Psoas muscle (tissue), 8 donors: ENCODE measurements at places on chromosomes 2 and 18. TPM values are rescaled to one million over a fixed set of nuclear protein-coding genes. Genes with fewer than 3 reads are reported as not detected.

DNA sequence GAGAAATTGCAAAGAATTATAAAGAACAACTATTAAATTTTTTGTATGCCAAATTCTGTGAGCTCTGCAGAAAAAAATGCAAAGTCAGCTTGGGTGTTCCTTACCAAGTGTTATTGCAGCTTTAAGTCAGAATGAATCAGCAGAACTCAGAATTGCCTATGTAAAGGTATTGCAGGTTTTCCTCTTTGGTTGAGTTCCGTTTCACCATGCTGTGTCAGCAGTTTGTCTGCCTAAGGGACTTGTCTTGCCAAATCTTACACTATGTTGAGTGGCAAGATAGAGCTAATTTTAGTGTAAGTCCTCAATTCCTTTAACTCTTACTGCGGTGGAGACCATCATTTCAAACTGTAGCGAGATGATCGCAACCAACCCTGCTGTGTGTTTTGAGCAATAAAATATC, 38.8 kb downstream of the ADAM23 start:
- H3K4me1 ChIP-seq, result peaks cover 15% of the 10 kb centered on the region
- no peaks in the 10 kb centered on the region for H3K36me3 ChIP-seq
- H3K4me3 ChIP-seq, result no peak overlapping the region
- no peaks in the 10 kb centered on the region for H3K27me3 ChIP-seq
- no peak overlapping the region for H3K27ac ChIP-seq

- H3K4me1 ChIP-seq, result no peaks in the 10 kb centered on the region
- no peaks in the 10 kb centered on the region for H3K27me3 ChIP-seq
- no peak overlapping the region for H3K27ac ChIP-seq
- H3K36me3 ChIP-seq, result no peaks in the 10 kb centered on the region
- no peak overlapping the region for H3K4me3 ChIP-seq
Observed at GRCh38 chr18:42141439-42141838, 186.4 kb downstream of the PIK3C3 start.

GRCh38 chr2:32925283-32925815, 21.4 kb upstream of the LTBP1 start:
- H3K4me3 ChIP-seq, result no peak overlapping the region
- H3K27me3 ChIP-seq, result peaks cover 4% of the 10 kb centered on the region
- no peaks in the 10 kb centered on the region for H3K36me3 ChIP-seq
- H3K4me1 ChIP-seq, result no peaks in the 10 kb centered on the region
- H3K27ac ChIP-seq, result no peak overlapping the region
- no peak for DNase-seq

DNA sequence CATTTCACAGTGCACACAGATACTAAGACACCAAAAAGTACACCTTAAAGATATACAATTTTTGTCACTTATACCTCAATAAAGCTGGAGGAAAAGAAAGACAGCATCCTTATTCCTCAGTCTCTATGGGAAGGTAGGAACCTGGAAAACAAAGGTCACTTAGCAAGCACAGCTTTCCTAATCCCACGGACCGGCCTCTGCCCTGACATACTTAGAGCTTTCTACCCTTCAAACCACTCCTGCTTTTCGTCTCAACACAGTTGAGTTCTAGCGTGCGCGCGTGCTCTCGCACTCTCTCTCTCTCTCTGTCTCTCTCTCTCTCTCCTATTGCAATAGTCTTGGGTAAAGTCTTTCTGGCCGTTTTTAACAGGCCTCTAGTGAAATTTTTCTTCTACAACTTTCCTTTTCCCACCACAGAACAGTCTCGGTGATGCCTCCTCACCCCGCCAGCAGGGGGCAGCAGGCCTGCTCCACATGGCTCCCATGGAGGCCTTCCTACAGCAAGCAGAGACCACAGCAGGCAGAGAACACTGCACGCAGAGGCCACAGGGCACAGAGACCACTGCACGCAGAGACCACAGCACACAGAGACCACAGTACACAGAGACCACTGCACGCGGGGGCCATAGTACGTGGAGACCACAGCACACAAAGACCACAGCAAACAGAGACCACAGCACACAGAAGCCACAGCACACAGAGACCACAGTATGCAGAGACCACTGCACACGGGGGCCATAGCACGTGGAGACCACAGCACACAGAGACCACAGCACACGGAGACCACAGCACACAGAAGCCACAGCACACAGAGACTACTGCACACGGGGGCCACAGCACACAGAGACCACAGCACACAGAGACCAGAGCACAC, 106.9 kb downstream of the FBXO15 start:
- H3K27ac ChIP-seq, result no peak overlapping the region
- no peak overlapping the region for H3K4me3 ChIP-seq
- H3K36me3 ChIP-seq, result no peaks in the 10 kb centered on the region
- H3K4me1 ChIP-seq, result no peaks in the 10 kb centered on the region

Gene IL36G
- not detected for total RNA-seq

DNA sequence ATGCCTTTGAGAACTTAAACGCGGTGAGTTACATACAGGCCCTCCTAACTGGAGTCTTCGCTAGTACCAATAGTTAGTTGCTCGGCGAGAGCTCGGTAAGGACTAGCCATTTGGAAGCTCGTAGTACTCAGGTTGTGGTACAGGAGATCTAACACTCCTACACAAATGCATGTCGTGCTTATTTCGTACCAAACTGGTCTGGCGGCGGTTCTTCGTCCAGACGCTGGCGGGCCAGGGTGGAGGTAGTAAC, 346 bp upstream of the VRK2 start:
- peaks cover 13% of the 10 kb centered on the region for H3K4me1 ChIP-seq
- peak overlapping the region; percentile 93 for H3K27ac ChIP-seq
- peak overlapping the region; percentile 90 for H3K4me3 ChIP-seq
- H3K36me3 ChIP-seq, result no peaks in the 10 kb centered on the region

- H3K4me1 ChIP-seq, result no peaks in the 10 kb centered on the region
- no peak for DNase-seq
- no peak overlapping the region for H3K27ac ChIP-seq
- H3K27me3 ChIP-seq, result no peaks in the 10 kb centered on the region
- H3K4me3 ChIP-seq, result no peak overlapping the region
Observed at GRCh38 chr2:180012523-180012922, 5.4 kb upstream of the CWC22 start.

DNA sequence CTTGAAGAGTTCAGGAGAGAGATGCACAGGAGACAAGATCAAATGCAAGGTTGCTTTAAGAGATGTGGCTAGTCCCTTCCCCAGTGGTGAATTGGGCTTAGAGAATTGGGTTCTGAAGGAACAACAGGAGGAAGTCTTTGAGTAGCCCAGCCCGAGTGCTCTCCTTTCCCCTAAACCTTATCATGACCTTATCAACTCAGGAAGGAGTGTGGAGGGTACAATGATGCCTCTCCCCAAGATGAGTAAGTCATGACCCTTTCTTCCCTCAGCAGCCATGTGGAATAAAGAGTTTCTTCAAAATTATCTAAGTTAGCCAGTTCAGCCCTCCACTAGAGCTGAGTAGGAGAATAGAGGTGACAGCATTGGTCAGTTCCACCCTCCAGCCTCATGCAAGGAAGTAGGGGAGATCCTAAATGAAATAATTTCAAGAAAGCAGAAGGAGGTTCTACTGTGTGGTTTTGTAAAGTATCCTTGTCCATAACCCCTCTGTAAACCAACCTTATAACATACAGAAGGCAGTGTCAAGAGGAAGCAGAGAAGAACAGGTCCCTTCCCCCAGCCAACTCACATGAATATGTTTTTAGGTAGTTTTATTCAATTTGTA, 88.4 kb downstream of the ARHGAP15 start:
- no peak overlapping the region for H3K4me3 ChIP-seq
- H3K27ac ChIP-seq, result no peak overlapping the region
- no peak for DNase-seq
- no peaks in the 10 kb centered on the region for H3K4me1 ChIP-seq
- no peaks in the 10 kb centered on the region for H3K27me3 ChIP-seq
- H3K36me3 ChIP-seq, result no peaks in the 10 kb centered on the region

Gene QPCT
- 7.8 TPM for total RNA-seq

Gene CAPN10
- 7.1 TPM for total RNA-seq

DNA sequence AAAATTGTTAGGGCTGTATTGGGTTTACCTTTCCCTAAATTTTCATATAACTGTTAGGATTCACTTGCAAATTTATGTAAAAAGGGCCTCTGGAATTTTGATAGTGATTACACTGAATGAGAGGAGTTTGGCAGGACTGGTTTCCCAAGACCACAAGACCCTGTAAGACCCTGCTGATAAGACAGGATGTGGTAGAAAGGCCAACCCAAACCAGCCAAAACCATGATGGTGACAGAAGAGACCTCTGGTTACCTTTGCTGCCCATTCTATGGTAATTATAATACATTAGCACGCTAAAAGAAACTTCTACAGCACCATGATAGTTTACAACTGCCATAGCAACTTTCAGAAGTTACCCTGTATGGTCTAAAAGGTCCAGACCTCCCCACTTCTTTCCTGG, 8.3 kb upstream of the CASP10 start:
- H3K27ac ChIP-seq, result no peak overlapping the region
- H3K36me3 ChIP-seq, result no peaks in the 10 kb centered on the region
- no peaks in the 10 kb centered on the region for H3K4me1 ChIP-seq
- no peak for DNase-seq
- no peak overlapping the region for H3K4me3 ChIP-seq

Gene ANKRD62
- not detected for total RNA-seq

- H3K4me3 ChIP-seq, result peak within 1 kb of the TSS; percentile 95
- no peaks in the 10 kb centered on the region for H3K27me3 ChIP-seq
- H3K4me1 ChIP-seq, result peaks cover 35% of the 10 kb centered on the region
- DNase-seq, result peak; percentile 98
- no peaks in the 10 kb centered on the region for H3K36me3 ChIP-seq
- H3K27ac ChIP-seq, result peak within 1 kb of the TSS; percentile 99
Observed at GRCh38 chr2:232697059-232697806, at the start of gene GIGYF2. Gene GIGYF2, plus strand, starts transcription at chr2:232697331. Its CDS starts 37,867 bp downstream, at chr2:232735198.

DNA sequence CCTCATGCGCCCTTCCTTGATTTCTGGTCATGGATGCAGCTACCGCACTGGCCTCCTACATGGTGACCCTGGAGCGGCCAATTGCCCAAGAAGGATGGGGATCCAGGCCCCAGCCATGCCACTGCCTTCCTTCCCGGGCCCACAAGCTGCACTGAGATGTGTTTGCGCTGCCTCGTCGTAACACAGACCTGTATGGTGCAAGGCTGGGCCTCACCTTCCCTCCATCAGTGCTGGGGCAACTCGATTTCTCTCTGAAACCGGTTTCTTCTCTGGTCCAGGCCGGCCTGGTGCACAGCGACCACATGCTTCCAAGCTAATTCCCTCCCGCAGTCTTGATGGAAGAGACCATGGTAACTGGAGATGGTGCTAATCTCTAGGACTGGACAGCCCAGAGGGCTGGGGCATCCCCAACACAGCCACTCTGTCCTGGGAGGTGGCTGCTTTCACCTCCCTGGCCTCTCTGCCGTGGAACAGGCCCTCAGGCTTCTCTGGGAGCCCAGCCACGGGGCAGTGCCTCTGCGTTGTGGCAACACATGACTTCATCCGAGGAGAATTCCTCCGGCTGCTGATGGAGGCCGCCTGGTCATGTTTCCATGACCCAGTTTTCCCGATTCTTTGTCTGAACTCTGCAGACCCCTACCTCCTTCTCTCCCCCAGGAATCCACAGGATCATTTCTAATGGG, 184.2 kb downstream of the GLI2 start:
- H3K27me3 ChIP-seq, result no peaks in the 10 kb centered on the region
- peak; percentile 74 for DNase-seq
- peaks cover 34% of the 10 kb centered on the region for H3K4me1 ChIP-seq
- H3K36me3 ChIP-seq, result no peaks in the 10 kb centered on the region
- peak overlapping the region; percentile 77 for H3K27ac ChIP-seq

GRCh38 chr2:231259104-231259503, 60.7 kb downstream of the ARMC9 start:
- no peaks in the 10 kb centered on the region for H3K36me3 ChIP-seq
- H3K27ac ChIP-seq, result no peak overlapping the region
- H3K4me3 ChIP-seq, result no peak overlapping the region

- no peaks in the 10 kb centered on the region for H3K4me1 ChIP-seq
- no peak overlapping the region for H3K4me3 ChIP-seq
- H3K27ac ChIP-seq, result no peak overlapping the region
- H3K27me3 ChIP-seq, result no peaks in the 10 kb centered on the region
- no peak for DNase-seq
- peaks cover 12% of the 10 kb centered on the region for H3K36me3 ChIP-seq
Observed at GRCh38 chr2:200422071-200422470, 87.8 kb downstream of the KCTD18 start.
